Activated naive CD4-positive, alpha-beta T cell (primary cell): ENCODE measurements at places on chromosomes 5 and 9.
A peak's percentile ranks its signal among the peaks of the same experiment; 100 is the strongest.

GRCh38 chr5:62190173-62190572 is 115.8 kb upstream of the KIF2A start:
- DNase-seq: no peak

DNA sequence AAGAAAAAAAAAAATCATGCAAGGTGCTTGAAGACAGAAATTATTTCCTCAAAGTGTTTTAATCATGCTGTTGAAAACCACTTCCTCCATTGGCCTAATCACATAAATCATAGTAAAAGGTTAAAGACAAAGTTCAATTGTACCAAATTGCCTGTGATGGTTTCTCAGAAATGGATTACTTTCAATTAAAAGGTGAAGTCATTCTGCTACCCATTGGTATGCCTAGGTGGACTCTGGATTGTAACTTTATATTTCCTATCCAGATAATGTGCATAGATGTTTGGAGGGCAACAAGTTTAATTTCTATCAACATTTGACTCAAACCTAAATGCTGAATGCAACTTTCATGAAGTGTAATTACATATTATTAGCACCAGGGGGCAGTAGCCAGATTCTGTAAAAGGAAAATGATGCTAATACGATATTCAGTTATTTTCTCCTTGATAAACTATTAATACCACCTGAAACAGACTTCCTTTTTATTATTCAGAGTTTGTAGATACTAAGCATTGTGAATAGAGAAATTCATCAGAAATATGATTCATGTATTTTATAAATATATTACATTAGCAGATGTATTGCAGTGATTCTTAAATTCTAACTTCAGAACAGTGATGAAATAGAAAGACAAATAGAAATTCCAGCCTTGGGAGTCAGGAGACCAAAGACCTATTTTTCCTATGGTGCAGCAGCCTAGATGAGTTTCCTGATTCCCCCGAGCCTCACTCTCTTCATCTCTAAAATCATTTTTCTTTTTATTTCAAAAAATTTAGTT is 148.2 kb downstream of the CAAP1 start:
- no peak for DNase-seq

DNA sequence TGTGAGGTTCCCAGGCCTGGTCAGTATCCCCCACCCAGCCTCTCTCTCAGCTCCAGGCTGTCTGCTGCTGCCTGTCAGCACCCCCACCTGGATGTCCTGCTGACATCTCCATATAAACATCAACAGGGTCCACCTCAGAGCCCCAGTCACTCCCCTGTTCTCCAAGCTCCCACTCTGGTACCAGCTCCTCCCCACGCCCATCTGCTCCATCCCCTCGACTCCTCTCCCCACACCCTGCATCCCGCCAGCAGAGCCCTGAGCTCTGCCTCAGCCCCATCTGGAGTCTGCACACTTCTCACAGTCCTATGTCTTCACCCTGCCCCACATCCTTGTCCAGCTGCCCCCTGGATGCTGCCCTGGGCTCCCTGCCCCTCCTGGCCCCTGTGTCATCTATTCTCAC is 67.7 kb upstream of the LRRTM2 start:
- no peak for DNase-seq

- DNase-seq: no peak
Observed at GRCh38 chr5:65876496-65876895, 49.9 kb upstream of the ERBIN start.

GRCh38 chr5:98942847-98943246 is 14.0 kb upstream of the CHD1 start:
- DNase-seq: no peak

DNA sequence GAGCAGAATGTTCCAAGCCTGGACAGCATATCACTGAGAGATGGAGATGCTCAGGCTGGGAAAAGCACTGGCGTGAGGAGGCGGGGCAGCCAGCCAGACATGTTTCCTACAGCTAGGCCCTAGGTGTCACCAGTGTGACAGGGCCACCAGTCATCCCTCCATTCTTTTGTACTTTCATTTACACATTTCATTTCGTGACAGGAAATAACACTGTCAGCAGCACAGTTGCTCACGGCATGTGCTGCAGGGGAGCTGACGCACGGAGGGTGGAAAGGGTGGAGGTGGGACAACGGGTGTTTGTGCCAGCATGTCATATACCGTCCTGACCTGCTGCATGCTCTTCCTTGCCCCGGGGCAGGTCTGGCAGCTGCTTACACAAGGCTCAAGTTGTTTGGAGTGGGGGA is 14.8 kb upstream of the CEMIP2 start:
- DNase-seq: peak; percentile 49

DNA sequence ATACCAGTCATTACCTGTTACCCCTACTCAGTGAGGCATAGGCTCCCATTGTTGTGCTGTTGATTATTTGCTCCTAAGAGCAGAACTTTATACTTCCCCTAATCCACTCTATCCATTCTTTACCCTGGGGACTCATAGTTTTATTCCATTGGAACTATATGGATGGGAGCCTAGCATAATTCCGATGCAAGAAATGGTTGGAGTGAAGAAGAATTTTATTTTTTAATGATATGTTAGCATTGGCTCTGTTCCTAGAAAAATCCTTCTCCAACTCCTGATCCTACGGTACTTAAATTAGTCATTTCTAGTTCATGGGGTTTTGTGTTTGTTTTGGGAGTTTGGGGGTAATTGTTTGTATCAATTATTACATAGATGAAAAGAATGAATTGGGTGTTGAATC is 191.5 kb downstream of the GOLPH3 start:
- DNase-seq: no peak

GRCh38 chr9:105114964-105115728 is 129.3 kb upstream of the SLC44A1 start:
- no peak for DNase-seq

- no peak for DNase-seq
Observed at GRCh38 chr5:132142459-132142858, 68.9 kb downstream of the CSF2 start.

DNA sequence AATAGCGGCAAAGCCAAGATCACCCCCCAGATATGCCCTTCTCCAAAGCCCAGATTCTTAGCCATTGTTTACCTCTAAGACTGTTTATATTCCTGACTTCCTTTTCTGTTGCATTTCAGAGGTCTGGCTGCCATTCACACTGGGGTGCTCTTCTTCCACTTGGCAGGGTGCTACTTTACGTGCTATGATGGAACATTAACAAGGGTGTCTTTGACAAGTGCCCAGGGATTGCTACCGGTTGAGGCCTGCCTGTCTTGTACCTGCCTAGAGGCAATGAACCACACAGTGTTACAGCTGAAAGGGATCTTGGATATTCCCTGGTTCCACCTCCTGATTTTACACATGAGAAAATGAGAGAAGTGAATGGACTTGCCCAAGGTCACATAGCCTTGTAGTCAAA is 352.1 kb upstream of the KIF2A start:
- DNase-seq: no peak

DNA sequence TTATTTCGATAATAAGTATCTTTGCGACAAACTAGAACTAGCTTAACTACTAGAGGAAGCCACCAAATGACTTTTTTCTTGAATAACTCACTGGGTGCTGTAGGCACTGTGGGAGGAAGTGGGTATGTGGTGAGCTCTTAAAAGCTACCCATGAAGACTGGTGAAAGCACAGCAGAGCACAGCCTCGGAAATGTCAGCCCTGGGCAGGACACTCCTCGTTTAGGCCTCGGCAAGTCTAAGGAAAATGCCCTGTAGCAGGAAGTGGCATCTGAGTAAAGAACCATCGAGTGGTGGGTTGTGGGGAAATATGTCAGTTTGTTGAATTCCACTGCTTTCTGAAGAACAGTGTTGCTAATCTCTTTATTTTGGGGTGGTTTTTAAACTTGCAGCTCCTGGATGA is 44.0 kb upstream of the NCS1 start:
- DNase-seq: no peak

DNA sequence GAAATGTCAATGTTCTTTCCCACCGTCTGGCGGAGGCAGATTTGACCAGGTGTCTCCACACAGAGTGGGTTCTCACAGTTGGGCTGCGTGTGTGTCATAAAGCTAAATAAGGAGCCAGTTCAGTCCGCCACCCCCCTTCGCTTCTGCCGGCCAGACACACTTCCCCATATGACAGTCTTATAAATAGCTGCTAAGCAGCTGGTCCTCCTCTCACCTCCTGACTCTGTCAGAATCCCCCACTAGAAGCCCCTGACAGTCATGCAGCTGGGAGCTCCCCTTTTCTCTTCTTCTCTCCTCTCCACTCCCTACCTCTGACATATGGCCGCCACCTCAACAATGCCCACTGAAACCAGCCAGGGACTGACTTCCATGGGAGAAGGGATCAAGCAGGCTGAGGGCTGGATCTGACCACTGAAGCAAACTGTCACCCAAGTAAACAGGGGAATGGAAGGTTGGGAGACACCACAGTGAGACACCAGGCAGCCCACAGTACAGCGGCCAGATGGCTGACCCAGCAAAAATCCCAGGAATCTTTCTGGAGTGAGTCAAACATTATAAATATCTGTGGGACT is 141.9 kb upstream of the EFNA5 start:
- no peak for DNase-seq

DNA sequence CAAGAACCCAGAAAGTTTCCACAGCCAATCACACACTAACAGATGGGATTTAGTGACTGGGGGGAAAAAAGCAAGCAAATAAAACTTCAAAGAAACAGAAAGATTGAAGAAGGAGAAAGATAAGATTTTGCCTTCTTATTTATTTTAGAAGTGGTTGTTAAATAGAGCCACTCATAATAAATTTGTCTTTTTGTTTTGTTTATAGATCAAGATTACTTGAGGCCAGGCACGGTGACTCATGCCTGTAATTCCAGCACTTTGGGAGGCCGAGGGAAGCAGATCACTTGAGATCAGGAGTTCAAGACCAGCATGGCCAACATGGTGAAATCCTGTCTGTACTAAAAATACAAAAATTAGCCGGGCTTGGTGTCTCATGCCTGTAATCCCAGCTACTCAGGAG is 94.9 kb upstream of the RANBP3L start:
- no peak for DNase-seq

GRCh38 chr9:134775081-134775951 is 105.3 kb upstream of the FCN2 start:
- DNase-seq: no peak

DNA sequence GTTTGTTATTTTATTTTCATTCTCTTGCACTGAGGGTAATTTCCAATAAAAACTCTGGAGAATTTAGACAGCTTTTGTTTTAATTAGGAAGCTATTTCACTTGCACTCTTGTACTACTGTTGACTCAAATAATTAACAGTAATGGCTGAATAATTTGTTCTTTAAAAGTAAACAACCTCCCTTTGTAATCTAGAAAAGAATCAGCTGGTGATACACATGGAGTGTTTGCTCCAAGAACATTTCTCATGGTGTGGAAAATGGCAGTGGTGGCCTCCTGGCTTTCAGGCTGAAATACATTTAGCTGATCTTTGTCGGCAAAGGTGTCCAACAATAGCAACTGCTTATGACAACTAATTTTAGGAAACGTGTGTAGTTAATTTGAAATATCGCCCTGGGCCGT is 129.4 kb downstream of the C9orf152 start:
- no peak for DNase-seq

GRCh38 chr9:86046071-86046636 is 53.2 kb downstream of the GOLM1 start:
- no peak for DNase-seq

GRCh38 chr5:55634866-55635265 is 77.3 kb downstream of the SLC38A9 start:
- DNase-seq: no peak

- DNase-seq: no peak
Observed at GRCh38 chr9:113808391-113809358, 67.4 kb upstream of the ZNF618 start.

- no peak for DNase-seq
Observed at GRCh38 chr9:4671737-4672136, 5.5 kb upstream of the SPATA6L start.

GRCh38 chr5:169657127-169657526 is 20.1 kb downstream of the DOCK2 start:
- no peak for DNase-seq

GRCh38 chr9:74772121-74772520 is 115.6 kb downstream of the TRPM6 start:
- DNase-seq: no peak

DNA sequence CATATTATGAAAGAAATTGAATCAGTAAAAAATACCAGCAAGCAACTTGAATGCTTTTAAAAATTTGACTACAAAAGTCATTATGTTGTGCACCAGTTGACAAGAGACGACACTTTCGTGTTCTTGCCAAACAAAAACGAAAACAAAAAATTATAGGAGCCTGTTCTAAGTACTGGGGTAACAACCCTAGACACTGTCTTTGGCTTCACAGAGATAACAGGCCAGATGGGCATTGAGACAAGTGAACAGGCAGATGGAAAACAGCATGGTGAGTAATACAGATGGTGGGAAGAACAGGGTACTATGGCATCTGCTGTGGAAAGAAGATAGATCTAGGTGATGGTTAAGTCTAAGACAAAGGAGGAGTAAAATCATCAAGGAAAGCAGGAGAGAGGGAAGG is 99.0 kb downstream of the CDH12 start:
- DNase-seq: no peak

DNA sequence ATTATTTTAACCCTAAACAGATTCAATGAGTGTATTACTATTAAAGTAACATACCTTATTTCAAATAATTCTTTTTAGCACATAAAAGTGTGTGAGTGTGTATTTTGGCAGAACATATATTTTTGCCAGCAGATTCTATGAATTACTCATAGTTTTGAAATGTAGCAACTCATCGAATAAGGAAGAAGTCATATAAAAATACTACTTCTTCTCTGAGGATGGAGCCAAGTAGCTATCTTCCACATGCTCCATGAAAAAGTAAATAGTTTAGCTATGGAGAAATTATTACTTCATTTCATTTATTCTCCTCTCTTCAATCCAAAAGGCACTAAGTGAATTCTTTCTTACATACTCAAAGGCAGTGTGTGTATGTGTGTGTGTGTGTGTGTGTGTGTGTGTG is 1090.4 kb upstream of the CDH6 start:
- DNase-seq: no peak

DNA sequence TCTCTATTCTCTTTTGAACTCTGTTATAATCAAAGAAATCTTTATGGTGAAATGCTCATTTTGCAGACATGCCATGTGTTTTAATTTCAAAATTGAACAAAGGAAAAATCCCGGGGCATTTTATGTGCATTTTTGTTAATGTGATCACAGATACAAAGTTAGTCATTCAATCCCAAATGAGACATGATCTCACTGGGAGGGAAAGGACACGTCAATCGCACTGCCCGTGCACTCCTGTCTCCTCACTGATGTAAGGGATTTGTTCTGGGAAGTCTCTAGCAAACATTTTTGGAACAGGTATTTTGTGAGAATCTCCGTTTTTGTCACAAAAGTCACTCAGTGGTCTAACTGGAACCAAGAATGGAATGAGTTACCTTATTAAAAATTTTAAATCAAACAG is 97.9 kb upstream of the RANBP6 start:
- DNase-seq: no peak

DNA sequence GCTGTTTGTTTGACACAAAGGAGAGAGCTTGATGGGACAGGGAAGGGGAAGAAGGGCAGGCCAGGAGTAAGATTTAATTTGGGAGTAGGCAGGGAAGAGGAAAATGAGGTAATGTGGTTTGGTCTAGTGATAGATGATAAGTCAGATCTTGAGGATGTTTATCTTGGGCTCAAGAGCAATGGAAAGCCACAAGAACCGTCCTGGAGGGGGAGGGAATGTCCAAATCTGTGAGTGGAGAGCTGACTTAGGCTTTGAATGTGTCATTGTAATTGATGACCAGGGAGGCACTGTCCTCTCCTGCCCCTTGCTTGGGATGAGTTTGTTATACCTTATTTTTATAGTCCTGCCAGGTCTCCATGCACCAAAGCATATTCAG is 37.5 kb downstream of the MAMDC2 start:
- no peak for DNase-seq
